ENCODE measurements at places on chromosomes 2 and 18.

DNA sequence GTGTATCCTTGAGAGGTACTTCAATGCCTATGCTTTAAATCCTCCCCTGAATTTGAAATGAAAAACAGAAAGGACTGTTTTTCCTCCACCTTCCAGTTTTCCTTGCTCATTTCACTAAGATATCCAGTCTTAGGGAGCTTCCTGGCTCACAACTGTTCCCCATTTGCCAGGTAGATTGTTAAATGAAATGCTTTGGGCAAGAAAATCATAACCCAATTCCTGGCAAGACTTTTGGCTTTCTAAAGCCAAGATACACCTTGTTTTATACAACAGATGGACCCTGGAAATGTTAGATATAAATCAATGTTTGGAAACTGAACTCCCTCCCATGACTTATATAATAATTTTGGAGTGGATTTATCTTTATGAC lies 3.6 kb upstream of the CHMP3 start:
- DNase-seq: no peak

- no peak for DNase-seq
These were observed 26.1 kb downstream of the PID1 start for GRCh38 chr2:229244975-229245374.

- DNase-seq: no peak
These were observed 366.0 kb upstream of the SLC14A2 start for GRCh38 chr18:45249246-45249661.

GRCh38 chr18:68484241-68484640 lies 230.7 kb downstream of the TMX3 start:
- no peak for DNase-seq

DNA sequence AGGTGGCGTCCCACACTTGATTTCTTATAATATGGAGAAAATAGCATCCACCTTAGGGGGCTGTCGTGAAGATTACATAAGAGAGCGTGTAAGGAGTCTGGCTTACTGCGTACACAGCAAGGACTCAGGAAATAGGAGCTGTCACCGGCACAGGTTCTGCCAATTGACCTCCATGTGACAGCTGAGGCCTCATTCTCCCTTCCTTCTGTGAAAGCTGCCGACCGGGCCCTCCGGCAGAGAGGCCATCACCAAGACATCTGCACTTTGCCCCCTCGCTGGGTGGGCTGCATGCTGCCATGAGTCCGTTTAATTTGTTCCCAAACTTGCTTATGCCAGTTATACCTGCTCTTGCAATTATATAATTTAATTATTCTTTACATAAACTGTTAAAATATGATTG lies 27.7 kb downstream of the HS1BP3 start:
- no peak for DNase-seq
